ENCODE measurements at places on chromosomes 12 and 14.

GRCh38 chr12:95546491-95546813, 4.8 kb downstream of the USP44 start:
- DNase-seq: no peak

- DNase-seq: no peak
Observed at GRCh38 chr12:53101931-53102781, 1.1 kb upstream of the SOAT2 start.

GRCh38 chr12:103177639-103178255, 220.3 kb downstream of the ASCL1 start:
- DNase-seq: no peak

DNA sequence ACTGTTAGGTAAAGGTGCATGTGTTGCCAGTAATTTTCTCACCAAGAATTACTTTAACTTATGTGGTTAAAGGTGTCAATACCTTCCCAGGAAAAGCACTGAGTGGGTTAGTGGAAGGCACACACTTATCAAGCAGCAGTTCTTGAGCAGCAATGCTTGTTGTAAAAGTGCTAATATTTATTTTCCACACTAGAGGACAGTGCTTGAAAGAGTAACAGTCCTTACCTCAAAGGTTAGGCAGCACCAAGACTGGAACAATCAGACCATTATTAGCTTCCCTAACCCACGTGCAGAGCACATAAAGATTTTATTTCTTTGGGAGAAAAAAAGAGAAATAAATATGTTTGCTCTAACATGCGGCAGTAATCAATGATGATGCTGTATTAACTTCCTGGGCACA, 48.8 kb upstream of the KRR1 start:
- no peak for DNase-seq

- DNase-seq: no peak
Observed at GRCh38 chr14:87214558-87214957, 778.4 kb downstream of the GALC start.

DNA sequence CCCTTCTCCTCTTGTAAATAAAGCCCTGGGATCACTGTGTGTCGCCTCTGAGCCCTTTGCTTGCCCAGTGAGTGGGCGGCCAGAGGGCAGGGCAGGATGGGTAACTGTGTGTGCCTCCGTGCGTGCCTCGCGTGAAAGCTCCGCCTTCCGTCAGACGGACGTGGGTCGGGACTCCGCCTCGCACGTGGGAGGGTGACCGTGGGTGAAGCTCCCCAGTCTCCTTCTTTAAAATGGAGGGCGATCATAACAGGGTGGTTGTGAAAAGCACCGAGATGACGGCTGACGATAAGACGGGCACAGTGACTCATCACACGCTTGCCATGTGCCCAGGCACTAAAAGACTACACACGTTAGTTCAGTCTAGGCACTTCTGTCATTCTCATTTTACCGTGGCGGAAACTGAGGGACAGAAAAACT, 9.2 kb downstream of the PHB2 start:
- peak; percentile 96 for DNase-seq

GRCh38 chr12:50742776-50743175, 21.1 kb upstream of the ATF1 start:
- no peak for DNase-seq

DNA sequence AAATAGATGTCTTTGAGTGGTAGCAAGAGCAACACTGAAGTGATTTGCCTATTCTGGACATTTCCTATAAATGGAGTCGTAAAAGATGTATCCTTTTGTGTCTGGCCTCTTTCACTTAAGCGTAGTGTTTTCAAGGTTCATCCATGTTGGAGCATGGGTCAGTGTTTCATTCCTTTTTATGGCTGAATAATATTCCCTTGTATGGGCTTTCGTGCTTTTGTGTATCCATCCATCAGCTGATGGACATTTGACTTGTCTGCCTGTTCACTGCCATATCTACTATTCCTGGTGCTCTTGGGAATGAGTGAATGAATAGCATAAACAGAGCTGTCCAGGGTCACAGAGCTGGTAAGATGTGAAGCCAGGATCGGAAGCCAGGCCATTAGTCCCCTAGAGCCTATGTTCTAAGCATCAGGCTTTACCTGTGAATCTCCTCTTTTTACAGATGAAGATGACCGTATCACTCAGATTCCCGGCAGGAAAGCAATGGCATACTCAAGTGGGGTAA, 1.8 kb upstream of the P2RX7 start:
- no peak for DNase-seq

- peak; percentile 3 for DNase-seq
Observed at GRCh38 chr12:29519585-29520182, 22.2 kb upstream of the OVCH1 start.

DNA sequence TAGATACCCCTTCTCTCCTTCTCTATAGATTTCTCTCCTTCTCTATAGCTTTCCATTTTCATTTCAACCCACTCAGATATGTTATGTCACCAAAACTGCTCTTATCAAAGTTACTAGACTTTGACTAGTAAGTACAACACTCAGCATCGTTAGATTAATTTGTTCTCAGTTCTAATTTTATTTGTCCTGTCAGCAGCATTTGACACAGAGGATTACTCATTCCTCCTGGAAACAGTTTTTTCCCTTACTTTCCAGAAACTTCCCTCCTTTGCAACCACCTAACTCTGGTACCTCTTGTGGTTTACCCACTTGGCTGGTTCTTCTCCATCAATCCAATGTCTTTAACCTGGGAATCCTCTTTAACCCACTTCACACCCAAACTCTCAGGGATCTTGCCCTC, 423.7 kb downstream of the TMTC2 start:
- no peak for DNase-seq

GRCh38 chr12:3200032-3200617, 122.9 kb downstream of the TSPAN9 start:
- DNase-seq: no peak

- DNase-seq: no peak
Observed at GRCh38 chr14:105436402-105436801, 16.8 kb downstream of the MTA1 start.

DNA sequence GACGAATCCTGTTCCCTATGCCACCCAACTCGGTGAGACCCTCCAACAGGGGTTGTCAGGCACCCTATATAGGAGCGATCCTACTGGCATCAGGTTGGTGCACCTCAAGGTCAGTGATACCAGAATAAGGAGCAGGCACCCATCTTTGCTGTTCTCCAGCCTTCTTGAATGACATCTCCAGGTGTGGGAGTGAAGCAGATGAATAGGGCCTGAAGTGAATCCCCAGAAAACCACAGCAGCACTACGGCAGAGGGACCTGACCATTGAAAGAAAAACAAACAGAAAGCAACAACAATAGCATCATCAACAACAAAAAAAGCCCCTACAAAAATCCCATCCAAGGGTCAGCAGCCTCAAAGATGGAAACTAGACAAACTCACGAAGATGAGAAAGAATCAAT, 445.2 kb upstream of the ATP2B1 start:
- no peak for DNase-seq

DNA sequence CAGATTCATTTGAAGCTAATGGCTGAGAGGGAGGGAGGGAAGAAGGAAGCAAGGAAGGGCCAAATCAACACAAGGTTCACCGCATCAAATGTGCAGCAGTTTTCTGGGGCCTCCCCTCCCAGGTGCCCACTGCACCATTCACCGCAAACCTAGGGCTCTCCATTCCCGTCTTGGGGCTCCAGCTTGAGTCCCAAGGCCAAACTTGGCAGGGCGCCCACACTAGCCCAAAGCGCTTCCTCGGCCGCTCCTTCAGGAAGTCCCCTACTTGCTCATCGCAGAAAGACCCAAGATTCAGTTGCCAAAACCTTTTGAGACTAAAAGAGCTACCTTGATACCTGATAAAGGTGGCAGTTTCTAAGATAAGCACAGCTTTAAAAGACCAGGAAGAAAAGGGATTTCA, 140.5 kb upstream of the FKBP4 start:
- no peak for DNase-seq

GRCh38 chr12:87815771-87816585, 213.2 kb downstream of the C12orf50 start:
- DNase-seq: no peak

GRCh38 chr12:3315201-3315661, 175.8 kb upstream of the PRMT8 start:
- DNase-seq: no peak

- DNase-seq: no peak
Observed at GRCh38 chr14:71235875-71236274, 328.6 kb downstream of the PCNX1 start.

DNA sequence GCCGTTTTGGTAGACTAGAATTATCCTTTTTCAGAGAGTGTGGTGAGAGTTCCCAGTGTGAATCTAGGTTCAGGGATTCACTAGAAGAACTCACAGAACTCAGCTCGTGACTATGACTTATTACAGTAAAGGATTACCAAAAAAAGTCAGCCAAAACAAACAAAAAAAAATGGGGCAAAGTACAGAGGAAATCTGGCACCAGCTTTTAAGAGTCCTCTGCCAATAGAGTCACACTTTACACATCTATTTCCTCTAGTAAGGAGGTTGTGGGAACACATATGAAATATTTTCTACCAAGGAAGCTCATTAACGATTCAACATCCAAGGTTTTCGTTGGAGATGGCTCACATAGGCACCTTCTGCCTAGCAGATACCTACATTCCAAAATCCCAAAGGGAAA, 28.2 kb downstream of the TSPAN19 start:
- DNase-seq: no peak

DNA sequence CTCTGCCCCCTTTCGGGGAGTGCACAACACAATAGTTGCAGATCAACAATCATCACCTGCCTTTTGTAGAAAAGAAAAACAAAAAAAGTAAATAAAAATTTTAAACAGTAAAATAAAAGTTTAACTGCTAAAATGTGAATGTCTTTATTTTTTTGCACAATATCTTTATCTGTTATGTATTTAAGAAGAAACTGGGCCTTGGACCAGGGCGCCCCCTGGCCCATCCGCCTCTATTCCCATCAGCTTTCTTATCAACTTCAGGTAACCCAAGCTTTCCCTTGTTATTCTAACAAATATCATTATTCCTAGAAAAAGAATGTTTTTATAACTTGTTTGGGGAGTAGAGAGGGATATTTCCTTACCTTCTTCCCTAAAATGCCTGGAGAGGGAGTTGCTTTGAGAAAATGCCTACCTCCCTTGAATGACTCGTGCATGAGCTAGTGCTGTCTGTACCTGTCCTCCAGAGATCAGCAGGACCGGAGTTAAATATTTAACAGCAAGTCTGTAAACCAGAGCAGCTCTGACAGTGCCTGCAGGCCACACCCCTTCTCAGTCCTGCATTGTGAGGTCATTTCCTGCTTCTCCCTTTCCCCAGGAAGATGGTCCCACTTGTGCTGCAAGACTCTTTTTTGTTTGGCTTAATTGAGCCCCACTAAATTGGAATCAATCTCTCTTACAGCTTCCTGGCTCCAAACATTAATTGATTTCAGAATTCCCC, 192.8 kb upstream of the RGS6 start:
- DNase-seq: no peak

DNA sequence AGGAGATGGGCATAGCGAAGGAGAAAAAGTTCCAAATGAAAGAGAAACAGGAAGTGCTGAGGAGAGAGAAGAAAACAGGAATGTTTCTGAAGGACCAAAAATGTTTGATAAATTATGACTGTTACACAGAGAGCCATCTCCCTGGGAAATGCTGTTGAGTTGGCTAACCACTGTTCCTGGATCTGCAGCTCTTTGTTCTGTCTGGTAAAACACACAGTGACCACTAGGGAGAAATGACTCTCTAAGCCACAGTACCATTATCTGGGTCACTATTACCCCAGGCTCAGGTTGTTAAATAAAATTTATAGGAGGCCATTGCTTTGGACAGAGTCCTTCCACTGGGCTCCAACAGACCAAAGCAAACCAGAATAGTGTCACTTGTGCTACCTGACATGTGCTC, 219.3 kb downstream of the CRADD start:
- DNase-seq: no peak

- DNase-seq: no peak
Observed at GRCh38 chr12:93297032-93297431, 80.7 kb upstream of the NUDT4 start.

- no peak for DNase-seq
Observed at GRCh38 chr14:102075155-102075554, 11.7 kb downstream of the HSP90AA1 start.

DNA sequence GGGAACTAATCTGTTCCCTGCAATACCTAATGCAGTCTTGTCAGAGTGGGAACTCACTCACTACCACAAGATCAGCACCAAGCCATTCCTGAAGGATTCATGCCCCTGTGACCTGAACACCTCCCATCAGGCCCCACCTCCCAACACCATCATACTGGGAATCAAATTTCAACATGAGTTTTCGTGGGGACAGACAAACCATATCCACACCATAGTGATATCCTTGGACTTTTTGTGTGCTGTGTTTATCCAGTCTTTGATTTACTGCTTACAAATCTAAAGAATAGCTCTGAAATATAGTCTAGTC, 243.5 kb downstream of the FBXL14 start:
- no peak for DNase-seq

DNA sequence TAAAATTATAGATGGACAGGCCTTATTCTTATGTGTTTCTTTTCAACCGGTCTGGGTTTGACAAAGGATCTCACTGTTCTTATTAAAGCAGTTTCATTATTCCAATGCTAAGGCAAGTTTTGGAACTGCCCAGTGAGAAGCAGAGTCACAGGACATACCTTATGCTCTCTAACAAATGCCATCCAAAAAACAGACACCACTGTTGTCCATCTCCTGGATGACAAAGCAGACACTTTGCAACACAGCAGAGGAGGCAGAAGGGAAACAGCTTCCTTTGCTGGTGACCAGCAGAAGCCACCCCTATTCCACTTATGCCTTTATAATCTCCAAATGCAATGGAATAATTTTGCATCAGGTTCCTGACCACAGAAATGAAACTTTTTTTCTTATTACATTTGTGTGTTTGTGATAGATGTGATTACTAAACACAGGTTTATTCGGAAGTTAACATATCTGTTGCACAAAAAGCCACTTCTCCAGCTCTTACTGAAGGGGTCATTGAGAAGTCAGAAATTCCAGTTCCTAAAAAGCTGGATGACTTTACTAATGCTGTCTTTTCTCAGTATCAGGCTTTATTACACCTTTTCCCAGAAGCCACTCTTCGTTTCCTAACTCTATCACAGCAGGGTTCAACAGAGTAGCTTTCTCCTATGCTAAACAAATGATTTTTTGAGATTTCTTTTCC, 115.6 kb downstream of the BTG1 start:
- DNase-seq: peak; percentile 23

- no peak for DNase-seq
Observed at GRCh38 chr14:102508410-102508773, 1.2 kb downstream of the ANKRD9 start.

- no peak for DNase-seq
Observed at GRCh38 chr12:26286186-26286585, 90.8 kb downstream of the SSPN start.

DNA sequence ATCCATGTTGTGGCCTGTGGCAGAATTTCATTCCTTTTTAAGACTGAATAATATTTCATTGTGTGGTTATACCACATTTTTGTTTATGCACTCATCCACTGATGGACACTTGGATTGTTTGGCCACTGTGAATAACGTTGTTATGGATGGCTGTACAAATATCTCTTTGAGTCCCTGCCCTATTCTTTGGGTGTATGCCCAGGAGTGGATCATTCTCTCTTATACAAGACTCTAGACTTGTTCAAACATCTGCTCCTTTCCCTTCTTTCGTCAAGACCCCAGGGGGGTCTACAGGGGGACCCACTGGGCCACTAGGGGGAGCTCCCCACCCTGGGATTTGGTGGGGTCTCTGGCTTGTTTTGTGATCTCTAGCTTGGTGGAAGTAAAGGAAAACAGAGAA, 77.4 kb downstream of the FBXL14 start:
- no peak for DNase-seq

Measured in CD14-positive monocyte (primary cell).